Stimulated activated CD4-positive, alpha-beta T cell treated with anti-CD3 and anti-CD28 coated beads, Interleukin-2, amount 100 ng/mL, for 48 hours (primary cell): ENCODE measurements at places on chromosomes 6 and 20.

DNA sequence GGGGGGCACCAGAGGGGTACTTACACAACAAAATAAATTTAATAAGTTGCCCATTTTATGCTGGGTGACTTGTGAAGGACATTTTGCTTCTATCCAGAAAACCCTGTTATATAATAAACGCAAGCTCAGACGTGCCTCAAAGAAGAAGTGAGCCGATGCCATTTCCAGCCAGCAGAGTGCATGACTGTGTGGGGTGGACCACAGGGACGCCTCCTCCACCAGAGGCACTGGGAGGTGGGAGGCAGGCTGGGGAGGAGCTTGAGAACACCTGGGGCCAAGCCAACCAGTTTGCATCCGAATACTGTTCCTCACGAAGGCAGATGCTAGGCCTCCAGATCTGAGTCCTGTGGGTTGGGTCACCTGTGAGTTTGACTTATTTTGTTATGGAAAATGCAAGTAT, 363.8 kb downstream of the RNGTT start:
- DNase-seq, result no peak

GRCh38 chr6:18118330-18118729, 4.1 kb downstream of the NHLRC1 start:
- DNase-seq, result no peak

DNA sequence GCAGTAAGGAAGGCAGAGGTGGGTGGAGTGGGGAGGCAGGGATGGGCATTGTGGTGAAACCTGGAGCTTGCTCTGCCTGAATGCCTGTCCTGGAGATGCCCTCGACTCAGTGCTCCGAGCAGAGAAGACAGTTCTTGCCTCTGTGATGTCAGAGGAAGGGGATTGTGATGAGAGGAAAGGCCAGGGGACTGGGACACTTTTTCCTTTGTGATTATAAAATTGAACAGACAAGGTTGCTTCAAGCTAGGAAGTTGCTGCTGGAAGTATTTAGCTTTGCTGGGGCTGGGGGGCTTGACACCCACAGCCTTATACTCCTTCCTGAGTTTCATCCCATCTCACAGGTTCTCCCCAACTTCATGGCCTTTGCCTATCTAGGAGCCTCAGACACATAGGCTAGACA, at the start of gene SIRPD:
Gene SIRPD, minus strand, starts transcription at position 101 of the 400 bp plus-strand sequence. Its CDS starts 52 bp downstream, at position 49.
- DNase-seq, result no peak

DNA sequence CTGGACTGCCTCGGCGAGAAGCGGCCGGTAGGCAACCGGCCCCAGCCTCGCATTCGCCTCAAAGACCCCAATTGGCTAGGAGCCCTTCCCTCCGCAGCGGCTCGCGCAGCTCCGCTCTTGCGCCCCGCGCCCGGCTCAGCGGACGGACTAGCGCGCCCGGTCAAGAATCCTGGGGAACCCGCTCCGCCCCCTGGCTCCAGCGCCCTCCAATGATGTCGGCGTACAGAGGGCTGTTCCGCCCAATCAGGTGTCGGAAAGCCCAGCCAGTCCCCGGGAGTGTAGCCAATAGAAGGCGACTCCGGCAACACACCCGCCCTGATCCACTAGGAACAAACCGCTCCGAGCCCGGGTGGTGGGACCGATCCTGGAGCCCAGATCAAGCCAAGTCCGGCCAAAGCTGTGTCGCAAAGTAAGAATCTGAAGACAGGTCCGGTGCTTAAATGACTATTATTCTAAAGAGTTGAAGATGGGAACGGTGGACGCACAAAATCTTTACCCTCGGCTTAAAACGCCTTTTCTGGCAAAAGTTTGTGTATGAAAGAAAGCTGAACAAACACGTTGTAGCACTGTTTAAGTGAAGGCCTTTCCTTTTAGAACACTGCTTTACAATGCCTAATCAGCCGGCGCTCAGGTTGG, 132.2 kb downstream of the OGFRL1 start:
- DNase-seq, result no peak

DNA sequence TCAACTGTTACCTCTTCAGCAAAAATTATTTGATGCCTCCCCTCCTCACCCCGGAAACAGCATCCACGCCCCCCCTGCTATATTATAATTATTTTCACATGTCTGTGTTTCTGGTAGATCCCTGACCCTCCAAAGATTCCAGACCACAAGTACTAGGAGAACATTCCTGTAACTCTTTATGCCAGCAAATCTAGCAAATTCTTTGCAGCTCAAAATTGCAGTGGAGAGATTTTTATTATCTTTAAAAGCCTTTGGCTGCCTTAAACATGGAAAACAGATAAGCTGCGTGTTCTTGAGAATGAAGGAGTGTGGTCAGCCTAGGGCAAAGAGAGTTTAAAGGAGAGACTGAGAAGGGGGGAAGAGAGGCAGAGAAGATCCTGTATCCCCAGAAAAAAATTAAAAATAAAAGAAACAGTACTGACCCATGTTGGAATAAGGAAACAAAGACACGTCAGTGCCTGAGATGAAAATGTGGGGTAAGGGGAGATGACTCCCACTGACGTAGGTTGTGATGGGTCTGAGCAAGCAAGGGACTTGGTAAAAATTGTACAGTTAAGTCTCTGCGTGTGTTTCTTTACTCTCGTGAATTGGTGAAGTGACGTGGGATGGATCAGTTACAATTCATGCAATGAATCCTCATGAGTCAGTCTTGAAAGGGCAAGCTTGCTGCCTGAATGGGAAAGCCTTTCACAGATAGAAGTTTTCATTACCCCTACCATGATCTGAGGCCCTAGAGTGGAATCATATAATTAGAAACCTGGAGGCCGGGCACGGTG, 8.3 kb downstream of the ID4 start:
- DNase-seq, result no peak

DNA sequence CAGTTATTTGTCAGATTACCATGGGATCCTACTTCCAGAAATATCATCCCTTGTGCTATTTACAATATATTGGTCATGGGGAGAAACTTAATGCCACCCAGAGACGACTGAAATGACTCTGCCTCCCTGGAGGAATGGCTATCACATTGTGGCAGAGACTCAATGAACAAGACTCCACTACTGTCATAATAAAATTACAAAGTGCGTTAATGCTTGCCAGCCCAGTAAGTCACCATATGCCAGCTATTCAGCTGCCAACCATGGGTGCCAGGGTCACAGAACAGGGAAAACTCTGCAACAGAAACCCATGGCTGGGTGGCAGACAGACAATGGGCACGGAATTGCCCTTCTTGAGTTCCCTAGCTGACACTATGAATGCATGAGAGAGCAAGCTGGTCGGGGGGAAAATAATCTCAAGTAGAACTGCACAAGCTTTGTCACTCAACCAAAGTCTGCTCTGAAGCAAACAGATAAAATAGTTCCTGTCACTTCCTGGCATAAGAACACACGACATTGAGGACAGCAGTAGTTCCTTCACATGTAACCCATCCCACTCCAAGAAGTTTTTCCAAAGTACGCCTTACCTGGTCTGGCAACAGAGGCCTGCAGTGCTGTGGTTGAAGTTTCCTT, 32.1 kb downstream of the TP53INP2 start:
- DNase-seq, result no peak

DNA sequence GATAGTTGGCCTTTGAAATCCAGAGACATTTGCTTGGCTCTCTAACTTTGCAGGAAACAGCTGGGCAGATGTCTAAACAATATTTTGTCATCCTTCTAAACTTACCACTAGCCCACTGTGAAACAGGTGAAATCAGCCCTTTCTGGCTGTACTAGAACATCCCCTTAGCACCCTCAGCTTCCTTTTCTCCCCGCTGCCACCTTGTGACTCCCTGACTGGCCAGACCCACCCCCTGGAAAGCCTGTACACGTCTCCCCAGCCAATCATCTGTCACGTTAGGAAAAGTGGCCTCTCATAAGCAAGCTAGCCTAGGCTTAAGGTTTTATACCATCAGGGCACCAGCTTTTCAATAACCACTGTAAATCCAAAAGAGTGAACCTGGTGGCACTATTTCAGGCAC, 88.6 kb upstream of the E2F3 start:
- DNase-seq, result no peak

GRCh38 chr20:24370249-24370648, 99.2 kb upstream of the SYNDIG1 start:
- DNase-seq, result no peak

DNA sequence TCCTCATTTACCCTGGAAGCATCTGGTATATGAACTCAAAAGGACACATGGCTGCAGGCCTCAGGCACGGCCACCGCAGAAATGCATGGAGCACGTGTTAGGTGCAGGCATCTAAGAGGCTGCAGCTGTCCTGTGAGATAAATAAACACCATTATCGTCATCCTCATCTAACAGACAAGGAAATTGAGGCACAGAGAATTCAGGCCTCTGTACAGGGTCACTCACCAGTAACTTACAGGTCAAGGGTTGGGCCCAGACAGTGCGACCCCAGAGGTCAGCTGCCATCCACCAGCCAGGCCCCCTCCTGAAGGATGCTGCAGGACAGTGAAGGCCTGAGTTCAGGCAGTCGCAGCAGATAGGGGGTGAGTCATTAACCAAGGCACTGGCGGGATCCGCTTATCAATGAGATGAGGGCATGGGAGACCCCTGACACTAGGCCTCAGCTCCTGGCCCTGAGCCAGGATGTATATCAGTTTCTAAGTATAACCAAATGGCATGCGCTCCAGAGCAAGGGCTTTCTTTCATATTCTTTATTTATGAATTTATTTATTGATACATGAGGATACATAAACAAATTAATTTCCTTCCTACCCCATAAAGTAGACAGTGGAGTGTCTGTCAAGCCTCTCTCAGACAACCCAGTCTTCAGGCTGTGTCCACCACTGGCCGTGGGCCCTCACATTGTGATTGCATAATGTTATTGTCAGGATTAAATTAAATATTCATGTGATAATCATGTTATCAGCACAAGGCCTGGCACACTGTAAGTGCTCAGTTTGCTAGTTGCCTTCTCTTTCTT, 316.9 kb downstream of the QKI start:
- no peak for DNase-seq

GRCh38 chr6:157271441-157271840, 51.9 kb downstream of the TMEM242 start:
- no peak for DNase-seq

GRCh38 chr6:38161754-38162492, 342.4 kb downstream of the ZFAND3 start:
- no peak for DNase-seq
